ENCODE measurements at places on chromosomes 7 and 10.

GRCh38 chr10:62116896-62117295 lies 151.7 kb downstream of the RTKN2 start:
- DNase-seq: no peak

DNA sequence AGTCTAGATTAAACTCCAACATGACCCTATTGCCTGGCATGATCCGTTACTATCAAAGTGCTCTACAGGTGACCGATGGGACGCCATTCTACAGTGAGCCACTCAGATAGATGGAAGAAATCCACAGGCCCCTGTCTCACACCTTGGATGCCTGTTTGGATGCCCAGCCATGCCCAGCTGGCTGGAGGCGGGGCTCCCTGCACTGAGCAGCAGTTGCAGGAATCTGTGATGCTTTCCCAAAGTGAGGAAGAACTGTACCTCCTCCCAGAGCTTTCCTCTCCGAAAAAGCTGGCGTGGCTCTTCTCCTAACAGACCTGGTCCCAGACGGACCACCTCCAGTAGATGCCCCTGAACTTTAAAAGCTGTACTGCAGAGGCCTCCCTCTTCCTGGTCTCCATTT lies 253.3 kb downstream of the ELMO1 start:
- DNase-seq: no peak

DNA sequence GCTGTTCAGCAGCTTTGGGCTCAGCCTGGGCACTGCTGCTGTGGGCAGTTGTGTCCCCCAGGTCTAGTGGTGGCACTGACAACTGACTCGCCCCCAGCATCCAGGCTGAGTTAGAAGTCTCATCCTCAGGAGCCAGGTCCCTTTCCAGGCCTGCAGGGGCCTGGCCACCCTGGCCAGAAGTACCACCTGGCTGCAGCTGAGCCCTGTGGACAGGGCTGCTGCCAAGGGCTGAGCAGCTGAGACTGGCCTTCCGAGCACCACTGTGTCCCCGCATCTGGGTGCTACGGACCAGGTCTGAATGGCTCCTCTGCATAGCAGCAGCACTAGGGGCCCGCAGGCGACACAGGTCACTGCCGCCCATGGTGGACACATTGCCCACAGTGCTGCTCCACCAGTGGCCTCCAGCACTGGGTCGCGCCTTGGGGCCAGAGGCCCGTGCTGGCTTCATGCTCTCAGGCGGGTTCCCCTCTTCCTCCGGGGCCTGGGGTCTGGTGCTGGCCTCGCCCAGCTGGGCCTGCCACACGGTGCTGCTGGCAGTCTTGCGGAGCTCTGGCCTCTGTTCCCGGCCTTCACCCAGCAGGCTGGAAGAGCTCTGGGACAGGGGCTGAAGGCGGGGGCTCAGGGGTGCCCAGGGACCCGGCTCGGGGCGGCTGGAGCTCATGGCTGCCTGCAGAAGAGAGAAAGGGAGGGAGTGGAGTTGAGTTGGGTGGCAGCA lies 6.2 kb downstream of the GPRIN2 start:
- DNase-seq: no peak

- no peak for DNase-seq
These were observed 57.1 kb upstream of the PDGFA start for GRCh38 chr7:576524-577277.

DNA sequence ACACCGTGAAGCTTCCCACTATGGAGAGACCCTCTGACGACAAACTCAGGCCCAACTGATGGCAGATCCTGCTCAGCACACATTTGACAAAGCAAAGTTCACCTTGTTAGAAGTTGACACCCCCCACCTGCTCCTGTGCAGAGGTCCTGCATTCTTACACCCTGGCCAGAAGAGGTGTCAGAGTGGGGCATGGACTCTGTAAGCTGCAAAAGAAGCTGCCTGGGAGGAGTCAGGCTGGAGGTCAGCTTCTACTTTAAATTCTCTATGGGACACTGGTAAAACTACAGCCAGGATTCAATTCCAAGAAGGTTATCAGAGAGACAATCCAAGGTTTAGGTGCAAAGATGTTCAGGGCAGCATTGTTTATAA lies 20.0 kb upstream of the TNS3 start:
- no peak for DNase-seq

DNA sequence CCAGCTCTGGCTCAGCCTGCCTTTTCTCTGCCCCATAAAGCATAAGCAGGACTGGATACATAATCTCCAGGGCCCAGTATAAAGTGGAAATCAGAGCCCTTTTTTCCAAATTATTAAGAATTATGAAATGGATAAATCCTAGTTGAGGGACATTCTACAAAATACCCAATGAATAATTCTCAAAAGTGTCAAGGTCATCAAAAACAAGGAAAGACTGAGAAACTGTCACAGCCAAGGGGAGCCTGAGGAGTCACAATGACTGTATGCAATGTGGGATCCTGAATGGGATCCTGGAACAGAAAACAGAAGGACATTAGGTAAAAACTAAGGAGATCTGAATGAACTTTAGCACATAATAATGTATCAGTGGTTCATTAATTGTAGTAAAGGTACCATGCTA lies 4.8 kb upstream of the UNC5B start:
- no peak for DNase-seq

GRCh38 chr7:1696671-1697498 lies 26.8 kb downstream of the ELFN1 start:
- DNase-seq: no peak

- DNase-seq: no peak
These were observed 9.9 kb downstream of the PPIF start for GRCh38 chr10:79357180-79357579.

GRCh38 chr10:82358486-82359099 lies 483.6 kb downstream of the NRG3 start:
- DNase-seq: no peak

All from NCI-H82 (cell line).